Transverse colon (tissue), 4 donors: ENCODE measurements at places on chromosomes 2 and 18.

DNA sequence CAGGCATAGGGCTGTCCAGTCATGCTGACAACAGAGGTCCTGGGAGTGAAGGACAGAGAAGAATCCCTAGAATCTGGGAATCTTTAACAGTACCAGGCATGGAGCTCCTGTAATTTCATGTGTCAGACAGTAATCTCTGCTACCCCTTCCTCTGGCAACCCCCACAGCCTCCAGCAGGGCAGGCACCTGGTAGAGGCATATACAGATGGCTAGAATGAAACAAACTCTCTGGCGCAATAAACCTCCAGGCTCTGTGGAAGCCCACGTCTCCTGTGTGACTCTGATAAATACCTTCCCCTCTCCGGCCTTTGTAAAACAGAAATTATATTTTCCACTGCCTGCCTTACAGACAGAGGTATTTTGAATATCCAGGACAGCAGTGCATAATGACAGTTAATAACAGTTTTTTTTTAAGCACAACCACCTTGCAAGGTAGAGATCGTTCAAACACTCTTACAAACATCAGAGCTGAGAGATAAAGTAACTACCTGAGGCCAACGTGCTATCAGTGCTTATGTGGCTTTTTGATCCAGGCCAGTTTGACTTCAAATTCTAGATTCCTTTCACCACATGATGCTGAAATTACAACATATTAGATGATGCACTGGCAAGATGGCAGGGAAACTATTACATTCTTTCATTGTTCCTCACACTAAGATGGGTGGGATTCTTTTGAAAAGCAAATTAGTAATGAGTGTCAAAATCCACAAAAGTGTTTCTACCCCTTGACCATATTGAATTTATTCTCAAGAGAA is 47.7 kb upstream of the TMEM247 start:
- DNase-seq: no peak

DNA sequence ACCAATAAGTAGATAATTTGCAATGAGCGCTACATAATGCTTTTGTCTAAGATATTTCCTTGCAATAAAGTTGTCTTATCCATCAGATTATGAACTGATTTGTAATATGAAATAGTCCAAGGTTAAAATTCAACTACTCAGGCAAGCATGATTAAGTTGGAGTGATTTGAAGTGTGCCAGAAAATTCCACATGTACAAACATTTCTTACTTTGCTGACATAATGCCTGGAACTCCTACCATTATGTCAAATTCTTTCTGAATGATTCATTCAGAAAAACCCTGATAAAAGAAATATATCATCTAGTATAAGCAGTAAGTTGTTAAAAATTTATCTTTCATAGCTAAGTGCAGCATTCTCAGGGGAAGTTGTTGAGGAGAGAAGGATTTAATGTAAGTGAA is 87.3 kb downstream of the CBLN2 start:
- DNase-seq: no peak

DNA sequence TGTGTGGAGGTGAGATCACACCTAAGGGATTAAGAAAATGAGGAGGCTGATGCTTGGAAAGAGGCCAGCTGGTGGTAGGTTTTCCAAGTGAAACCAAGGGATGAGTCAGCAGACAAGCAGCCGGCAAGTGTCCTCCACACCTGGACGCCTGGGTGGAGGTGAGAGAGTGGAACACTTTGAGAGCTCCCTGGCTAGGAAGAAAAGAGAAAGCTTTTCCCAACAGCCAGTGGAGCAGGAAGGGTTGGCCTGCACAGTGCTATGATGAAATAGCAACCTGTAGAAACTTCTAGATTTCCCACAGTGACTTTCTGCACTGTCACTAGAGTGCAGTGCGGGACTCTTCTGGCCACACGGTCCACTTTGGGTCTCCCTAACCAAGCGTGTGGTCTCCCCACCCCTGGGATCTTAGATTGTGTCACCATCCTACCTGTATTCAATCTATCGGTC is 19.6 kb upstream of the IL37 start:
- no peak for DNase-seq

DNA sequence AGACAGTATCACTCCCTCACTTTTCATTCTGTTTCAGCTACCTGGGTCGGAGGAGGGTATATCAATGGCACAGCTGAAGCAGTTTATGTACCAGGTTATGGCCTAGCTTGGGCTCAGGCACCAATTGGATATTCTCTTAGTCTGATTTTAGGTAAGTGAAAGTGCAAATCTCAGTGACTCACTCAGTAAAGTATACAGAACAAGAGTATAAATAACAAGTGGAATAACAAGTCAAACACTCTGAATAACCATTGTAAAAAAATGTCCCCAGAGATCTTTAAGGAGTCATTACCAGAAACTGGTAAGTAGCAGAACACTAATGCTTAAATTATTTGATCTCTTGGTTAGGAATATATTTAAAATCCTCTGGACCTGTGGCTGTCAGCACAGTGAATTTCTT is 5.7 kb downstream of the SLC5A7 start:
- DNase-seq: no peak

DNA sequence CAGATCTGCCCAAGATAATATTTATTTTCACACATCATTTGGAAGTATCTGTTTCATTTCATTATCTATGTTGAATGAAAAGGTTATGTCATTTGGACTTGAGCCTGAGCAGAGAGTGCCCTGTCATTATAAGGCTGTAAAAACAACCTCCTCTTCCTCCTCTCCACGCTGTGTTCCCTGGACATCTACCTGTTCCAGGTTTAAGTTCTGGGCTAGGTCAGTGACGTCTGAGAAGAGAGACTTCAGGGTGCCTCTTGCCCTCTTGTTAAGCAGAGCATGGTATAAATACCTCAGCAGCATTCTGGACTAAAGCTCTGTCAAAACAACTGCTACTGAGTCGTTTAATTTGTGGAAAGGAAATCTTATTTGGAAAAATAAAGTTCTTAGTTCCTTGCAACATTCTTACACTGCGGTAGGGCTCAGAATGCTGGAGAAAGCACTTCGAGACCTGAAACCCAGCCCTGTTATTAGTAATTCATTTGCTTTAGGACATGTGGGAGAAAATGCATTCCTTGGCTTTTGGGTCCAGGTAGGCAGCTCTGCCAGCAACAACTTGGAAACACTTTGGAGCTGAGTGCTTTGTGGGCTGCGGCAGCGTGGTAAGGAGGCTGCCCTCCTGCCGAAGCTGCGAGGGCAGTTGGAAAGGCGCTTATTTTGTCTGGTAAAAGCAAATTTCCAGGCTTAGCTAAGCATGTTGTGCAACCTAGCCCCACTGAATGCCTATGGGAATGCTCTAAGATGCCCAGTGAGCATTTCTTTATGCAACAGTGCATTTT is 91.8 kb upstream of the NEDD4L start:
- DNase-seq: no peak

GRCh38 chr2:990970-991369 is 40.3 kb downstream of the SNTG2 start:
- no peak for DNase-seq

- DNase-seq: no peak
Measured at GRCh38 chr2:162196638-162197037, 44.6 kb upstream of the GCG start.

- DNase-seq: no peak
Measured at GRCh38 chr2:235678712-235679111, 184.9 kb downstream of the AGAP1 start.

- no peak for DNase-seq
Measured at GRCh38 chr2:148914463-148914862, 39.4 kb downstream of the KIF5C start.

DNA sequence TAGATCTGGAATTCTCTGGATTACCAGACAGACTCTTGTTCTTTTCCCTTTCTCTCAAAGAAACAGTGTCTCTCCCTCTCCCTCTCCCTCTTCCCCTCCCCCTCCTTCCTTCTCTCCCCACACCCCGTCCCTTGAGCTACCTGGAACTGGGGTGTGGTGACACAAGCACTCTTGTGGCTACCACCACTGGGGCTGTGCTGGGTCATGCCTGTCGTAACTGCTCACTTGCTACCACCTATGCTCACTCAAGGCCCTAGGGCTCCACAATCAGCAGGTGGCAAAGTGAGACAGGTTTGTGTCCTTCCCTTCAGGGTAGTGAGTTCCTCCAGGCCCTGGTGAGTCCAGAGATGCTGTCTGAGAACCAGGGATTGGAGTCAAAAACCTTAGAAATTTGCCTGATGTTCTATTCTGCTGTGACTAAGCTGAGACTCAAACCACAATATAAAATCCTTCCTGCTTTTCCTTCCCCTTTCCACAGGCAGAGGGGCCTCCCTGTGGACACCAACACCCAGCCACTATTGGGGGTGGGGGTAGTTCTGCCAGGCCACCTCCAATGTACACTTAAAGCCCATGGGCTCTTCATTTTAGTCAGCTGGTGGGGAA is 70.8 kb downstream of the OXER1 start:
- DNase-seq: no peak

DNA sequence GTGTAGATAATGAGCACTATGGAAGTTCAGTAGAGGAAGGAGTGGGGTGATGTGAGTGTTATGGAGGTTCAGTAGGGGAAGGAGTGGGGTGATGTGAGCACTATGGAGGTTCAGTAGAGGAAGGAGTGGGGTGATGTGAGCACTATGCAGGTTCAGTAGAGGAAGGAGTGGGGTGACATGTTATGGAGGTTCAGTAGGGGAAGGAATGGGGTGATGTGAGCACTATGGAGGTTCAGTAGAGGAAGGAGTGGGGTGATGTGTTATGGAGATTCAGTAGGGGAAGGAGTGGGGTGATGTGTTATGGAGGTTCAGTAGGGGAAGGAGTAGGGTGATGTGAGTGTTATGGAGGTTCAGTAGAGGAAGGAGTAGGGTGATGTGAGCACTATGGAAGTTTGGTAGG is 116.3 kb upstream of the SMAD7 start:
- no peak for DNase-seq

- no peak for DNase-seq
Measured at GRCh38 chr2:160666154-160667060, 172.8 kb upstream of the RBMS1 start.

DNA sequence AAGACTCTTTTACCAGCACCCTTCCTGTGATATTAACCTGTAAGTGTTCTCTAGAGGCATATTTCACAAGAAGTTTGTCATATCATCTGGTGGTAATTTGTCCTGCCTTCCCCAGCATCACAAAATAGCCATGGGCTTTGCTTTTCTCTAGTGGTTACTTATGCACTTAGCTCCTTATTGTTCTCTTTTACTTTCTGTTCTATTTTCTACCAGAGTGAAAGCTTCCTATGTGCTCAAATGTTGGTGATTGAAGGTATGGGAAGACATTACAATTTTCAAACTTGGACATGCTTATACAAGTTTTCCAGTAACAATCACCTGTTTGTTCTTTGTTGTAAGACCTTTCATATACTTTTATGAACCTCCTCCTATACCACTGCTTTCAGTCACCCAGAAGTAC is 87.0 kb upstream of the KCNH7 start:
- DNase-seq: no peak

DNA sequence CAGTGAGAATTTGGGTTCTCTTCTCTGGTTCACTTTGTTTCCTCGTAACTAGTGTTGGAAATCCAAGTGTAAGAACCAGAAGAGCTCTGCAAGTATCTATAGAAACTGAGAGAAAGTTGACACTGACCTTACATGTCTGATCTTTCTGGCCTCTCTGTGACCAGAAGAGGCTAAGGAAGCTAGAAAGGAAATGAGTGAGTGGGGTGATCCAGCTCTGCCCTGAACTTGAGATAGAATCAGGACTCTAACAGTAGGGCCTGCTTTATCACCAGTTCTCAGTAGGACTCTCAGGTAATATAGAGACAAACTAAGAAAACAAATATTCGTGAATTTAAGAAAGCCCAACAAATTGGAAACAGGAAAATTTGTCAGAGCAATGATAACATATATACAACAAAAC is 441.2 kb upstream of the ZNF804A start:
- no peak for DNase-seq

GRCh38 chr2:138779781-138780445 is at the start of gene NXPH2:
Gene NXPH2 (minus strand): TSS chr2:138780390. CDS start chr2:138780241, 149 bp downstream.
- no peak for DNase-seq

- no peak for DNase-seq
Measured at GRCh38 chr2:1594123-1594372, 150.3 kb downstream of the PXDN start.

- peak; percentile 86 for DNase-seq
Measured at GRCh38 chr2:127226520-127227263, 6.6 kb upstream of the CYP27C1 start.

DNA sequence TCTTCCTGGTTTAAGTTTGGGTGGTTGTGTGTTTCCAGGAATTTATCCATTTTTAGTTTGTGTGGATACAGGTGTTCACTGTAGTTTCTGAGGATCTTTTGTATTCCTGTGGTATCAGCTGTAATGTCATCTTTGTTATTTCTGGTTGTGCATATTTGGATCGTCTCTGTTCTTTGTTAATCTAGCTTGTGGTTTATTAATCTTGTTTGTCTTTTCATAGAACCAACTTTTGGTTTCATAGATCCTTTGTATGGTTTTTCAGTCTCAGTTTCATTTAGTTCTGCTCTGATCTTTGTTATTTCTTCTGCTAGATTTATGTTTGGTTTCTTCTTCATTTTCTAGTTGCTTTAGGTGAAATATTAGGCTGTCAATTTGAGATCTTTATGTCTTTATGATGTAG is 202.4 kb upstream of the ZSWIM2 start:
- no peak for DNase-seq
